ENCODE measurements at places on chromosomes 16 and 17. TPM values are rescaled to one million over a fixed set of nuclear protein-coding genes. Genes with fewer than 3 reads are reported as not detected.

The DNAI2 gene
- polyA plus RNA-seq, result not detected

The MYH13 gene
- polyA plus RNA-seq, result not detected

The MT1G gene
- polyA plus RNA-seq, result 4.4 TPM

DNA sequence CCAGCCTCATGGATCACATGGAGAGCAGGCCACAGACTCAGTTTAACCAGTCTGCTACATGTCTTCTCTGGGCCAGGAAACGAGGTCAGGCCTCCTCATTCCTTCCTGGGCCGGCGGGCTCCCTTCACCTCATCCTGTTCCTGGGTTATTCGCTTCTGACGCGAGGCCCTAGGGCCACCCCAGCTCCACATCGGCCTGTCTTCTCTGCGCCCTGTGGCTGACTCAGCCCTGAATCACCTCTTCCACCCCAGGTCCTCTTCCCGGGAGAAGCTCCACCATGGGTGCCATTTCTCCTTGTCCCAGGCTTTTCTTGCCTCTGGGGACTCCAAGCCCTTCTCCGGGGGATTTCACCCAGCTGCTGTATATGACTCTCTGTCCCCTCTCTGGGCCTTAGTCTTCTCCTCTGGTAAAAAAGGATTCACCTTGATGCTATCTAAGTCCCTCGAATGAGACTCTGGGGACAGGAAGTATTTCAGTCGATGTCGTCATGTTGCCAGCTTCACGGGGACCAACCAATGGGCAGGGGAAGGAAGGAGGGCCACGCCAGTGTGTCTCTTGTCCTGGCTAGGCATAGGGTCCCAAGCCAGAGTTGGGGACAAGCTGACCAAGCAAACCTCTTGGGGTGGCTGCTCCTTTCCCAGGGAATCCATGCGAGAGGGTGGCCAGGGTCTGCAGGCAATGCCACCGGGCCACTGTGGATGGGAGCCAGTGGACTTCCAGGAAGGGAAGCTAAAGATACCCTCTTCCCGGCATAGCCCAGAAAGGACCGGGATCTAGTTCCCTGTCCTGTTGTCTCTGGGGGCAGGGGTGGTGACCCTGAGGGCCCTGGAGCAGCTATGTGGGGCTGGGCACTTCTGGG, 58.7 kb downstream of the SOCS3 start:
- DNase-seq, result peak; percentile 37

DNA sequence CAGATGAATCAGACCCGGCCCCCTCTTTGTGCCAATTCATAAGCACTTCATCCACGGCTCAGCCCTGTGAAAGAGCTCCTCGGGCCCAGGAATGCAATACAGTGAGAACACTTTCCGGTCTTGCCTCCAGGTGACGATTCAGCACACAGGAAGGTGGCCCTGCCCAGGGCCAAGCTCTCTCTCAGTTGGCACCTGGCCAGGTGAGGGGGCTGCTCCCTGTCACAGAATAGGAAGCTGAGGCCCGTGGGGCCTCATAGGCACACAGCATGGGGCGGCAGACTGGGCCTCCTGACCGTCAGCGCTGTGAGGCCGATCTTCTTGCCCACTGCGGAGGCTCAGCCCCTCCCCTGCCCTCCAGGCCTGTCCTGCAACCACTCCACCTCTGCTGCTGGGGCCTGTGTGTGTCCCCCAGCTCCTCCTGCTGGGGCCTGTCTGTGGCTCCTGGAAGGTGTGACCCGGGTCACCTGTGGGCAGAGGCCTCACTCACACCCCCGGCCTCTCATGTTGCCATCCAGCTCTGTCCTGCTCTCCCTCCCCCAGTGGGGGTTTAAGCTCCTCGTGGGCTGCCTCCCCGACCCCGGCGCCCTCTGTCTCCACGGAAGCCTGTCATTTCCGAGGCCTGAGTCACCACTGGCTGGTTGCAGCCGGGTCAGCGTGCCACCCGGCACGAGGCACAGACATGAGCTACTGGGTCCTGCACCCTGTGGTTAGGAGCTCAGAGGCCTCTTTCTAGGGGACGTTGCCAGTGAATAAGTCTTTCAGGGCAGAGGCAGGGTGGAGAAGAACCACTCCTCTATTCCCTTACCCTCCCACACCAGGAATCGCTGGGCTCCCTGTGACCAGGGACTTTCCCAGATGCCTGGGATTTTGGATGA, 114.4 kb downstream of the SEC14L1 start:
- peak; percentile 97 for DNase-seq

DNA sequence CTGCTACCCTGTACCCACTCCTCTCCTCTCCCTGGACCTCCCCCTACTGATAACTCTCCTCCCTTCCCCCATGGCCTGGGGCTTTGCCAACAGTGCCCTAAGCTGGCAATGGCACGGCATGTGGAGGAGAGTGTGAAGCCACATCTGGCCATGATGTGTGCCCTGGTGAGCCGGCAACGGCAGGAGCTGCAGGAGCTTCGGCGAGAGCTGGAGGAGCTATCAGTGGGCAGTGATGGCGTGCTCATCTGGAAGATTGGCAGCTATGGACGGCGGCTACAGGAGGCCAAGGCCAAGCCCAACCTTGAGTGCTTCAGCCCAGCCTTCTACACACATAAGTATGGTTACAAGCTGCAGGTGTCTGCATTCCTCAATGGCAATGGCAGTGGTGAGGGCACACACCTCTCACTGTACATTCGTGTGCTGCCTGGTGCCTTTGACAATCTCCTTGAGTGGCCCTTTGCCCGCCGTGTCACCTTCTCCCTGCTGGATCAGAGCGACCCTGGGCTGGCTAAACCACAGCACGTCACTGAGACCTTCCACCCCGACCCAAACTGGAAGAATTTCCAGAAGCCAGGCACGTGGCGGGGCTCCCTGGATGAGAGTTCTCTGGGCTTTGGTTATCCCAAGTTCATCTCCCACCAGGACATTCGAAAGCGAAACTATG, 5.2 kb downstream of the TRAF4 start:
- DNase-seq, result no peak

DNA sequence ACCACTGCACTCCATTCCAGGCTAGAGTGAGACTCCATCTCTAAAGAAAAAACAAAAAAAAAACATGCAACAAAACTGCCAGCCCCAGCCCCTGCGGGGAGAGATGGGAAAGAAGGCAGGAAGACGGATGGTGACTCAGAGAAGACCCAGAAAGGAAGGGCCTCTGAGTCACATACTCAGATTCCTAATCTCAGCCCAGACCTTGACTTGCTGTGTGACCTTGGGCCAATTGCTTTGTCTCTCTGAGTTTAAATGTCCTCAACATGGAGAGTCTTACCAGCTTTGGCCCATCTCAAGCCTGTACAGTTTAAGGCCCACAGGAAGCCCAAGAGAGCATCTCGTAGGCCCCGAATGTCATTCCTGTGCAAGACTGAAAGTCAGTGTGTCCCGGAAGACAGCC, 86.5 kb upstream of the LHX1 start:
- peak; percentile 67 for DNase-seq

DNA sequence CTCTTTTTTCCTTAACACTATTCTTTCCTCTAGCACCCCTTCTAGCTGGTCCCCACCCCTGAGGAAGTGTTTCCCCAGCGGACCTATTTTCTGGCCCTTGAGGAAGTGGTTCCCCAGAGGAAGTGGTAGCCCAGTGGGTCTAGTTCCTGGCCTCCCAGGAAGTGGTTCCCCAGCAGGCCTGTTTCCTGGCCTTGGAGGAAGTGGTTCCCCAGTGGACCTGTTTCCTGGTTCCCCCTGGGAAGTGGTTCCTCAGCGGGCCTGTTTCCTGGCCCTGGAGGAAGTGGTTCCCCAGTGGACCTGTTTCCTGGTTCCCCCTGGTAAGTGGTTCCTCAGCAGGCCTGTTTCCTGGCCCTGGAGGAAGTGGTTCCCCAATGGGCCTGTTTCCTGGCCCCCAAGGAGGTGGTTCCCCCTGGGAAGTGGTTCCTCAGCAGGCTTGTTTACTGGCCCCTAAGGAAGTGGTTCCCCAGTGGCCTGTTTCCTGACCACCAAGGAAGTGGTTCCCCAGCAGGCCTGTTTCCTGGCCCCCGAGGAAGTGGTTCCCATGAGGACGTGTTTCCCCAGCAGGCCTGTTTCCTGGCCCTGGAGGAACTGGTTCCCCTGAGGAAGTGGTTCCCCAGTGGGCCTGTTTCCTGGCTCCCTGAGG, 58.3 kb downstream of the NTN1 start:
- no peak for DNase-seq

DNA sequence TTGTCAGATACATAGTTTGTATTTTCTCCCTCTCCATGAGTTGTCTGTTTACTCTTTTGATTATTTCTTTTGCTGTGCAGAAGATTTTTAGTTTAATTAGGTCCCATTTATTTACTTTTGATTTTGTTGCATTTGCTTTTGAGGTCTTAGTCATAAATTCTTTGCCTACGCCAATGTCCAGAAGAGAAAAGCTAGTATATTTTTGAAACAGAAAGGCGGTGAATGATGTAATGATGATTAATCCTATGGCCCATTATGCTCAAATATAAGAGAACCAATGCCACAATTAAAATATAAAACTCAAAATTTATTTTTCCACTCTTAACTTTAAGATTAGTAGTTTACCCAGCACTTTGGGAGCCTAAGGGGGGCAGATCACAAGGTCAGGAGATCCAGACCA, 59.8 kb upstream of the SMIM36 start:
- DNase-seq, result no peak

DNA sequence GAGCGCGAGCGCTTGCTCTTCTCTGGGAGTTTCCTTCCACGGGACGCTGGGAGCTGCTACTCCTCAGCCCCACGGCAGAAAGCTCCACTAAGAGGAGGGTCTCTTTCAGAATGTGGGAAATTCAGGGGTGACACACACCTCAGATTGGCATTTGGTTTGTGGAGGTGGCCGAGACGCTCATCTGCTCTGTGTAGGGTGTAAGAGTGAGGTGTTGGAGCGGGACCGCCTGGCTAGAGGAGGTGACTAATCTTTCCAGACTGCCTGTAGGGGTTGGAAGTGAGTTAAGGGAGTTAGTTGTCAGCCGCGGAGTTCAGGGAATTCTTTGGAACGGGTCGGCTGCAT, 735 bp downstream of the PSMD11 start:
- DNase-seq, result peak; percentile 90

DNA sequence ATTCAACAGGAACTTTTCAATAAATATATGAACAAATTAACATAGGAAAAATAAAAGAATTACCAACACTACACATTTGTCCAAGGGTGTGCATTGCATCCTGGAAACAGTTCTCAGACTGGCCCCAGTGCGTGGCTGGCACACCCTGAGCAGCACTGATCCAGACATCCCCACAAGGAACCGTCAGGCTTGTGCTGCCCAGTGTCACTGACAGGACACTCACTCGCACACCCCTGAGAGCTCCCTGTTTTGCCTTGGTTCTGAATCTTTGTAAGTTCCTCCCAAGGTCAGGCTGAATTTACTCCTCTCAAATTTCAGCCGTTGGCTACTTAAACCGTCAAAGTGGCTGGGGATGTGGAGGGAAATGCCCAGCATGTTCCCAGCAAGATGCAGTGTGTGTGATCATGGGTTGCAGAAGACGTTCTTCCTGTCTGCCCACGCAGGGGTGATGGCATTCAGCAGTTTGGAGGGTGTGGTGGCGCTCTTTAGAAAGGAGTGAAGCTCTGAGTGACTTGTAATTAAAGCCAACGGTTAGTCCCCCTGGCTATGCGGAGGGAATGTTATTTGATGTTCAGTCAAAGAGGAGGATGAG, 1.7 kb downstream of the MT2A start:
- DNase-seq, result peak; percentile 96

- no peak for DNase-seq
These were observed 433.7 kb downstream of the KIF2B start for GRCh38 chr17:54256401-54256929.

DNA sequence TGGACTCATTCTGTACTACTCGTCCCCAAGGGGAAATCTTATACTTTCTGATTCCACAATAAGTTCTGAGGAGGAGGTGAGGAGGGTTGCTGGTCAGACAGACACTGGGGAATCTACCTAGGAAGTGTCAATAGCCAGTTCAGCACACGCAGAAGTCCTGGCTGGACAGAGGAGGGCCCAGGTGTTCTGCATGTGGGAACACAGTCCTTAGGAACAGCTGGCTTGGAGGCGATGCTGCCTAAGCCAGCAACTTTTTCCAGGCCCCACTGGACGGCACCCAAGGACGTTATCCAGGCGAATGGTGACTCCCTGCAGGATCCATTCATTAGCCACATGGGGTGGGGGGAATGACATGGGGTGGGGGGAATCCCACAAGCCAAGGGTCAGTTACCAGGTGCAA, 29.9 kb upstream of the WFIKKN2 start:
- DNase-seq, result no peak

DNA sequence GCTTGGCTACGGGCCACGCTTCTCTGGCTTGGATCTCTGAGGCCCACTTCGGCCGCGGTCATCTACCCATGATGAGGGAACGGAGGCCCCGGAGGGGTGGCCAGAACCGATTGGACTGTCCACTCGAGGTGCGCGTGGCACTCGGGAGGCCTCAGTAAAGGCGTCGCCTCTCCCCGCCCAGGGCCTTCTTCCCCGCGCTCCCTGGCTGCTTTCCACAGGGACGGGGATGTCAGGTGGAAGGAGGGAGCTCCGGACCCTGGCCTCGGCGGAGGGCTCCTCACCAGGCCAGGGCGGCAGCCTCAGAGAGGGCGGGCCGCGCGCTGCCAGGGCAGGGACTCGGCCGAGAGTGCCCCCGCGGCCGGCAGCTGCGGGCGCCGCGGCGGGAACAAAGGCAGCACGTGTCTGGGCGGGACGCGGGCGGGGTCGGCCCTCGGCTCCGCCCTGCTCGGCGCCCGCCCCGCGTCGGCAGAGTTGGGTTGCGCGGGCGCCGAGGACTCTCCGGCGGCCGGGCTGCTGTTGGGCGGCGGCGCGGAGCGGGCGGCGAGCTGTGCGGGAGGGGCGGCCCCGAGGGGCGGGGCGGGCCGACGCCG, 587 bp upstream of the CDK5R1 start:
- DNase-seq, result peak; percentile 90

Measured in GM23248 (cell line).